ENCODE measurements at places on chromosomes 7 and 10.
A peak's percentile ranks its signal among the peaks of the same experiment; 100 is the strongest.

- no peak for DNase-seq
Observed at GRCh38 chr10:31166606-31167005, 134.9 kb upstream of the ZNF438 start.

- peak; percentile 54 for DNase-seq
Observed at GRCh38 chr7:155002411-155003091, 373 bp downstream of the PAXIP1 start.

GRCh38 chr10:86391236-86391840 is 24.7 kb upstream of the GRID1 start:
- no peak for DNase-seq

DNA sequence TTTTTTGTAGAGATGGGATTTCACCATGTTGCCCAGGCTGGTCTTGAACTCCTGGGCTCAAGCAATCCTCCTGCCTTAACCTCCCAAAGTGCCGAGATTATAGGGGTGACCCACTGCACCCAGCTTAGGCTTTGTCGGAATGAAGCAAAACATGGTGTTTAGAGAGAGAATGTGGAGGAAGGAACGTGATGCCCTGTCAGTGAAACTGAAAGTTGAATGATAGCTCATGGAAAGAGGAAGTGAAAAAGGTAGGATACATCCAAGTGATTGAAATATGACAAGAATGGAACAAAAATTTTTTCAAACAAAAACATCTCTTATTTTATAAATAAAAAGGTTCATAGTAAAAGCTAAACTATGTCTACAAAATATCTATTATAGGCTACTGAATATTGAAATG is 5.9 kb downstream of the AKAP9 start:
- no peak for DNase-seq

DNA sequence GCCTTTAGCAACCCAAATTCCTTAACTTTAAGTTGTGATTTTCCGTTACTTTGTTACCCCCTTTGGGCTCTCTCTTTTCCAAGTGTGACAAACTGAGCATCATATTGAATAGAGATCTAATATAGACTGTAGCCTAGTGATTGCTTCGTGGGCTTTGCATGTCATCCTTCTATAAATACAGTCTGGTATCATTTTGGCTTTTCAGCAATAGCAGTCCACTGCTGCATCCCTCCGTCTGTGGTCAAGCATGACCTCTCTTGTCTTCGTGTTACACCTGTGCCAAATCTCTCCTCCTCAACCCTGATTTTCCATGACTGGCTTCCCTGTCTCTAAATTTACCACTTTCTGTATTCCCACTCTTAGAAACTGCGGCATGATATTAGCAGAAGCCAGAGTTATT is 53.8 kb upstream of the AGK start:
- DNase-seq: no peak

DNA sequence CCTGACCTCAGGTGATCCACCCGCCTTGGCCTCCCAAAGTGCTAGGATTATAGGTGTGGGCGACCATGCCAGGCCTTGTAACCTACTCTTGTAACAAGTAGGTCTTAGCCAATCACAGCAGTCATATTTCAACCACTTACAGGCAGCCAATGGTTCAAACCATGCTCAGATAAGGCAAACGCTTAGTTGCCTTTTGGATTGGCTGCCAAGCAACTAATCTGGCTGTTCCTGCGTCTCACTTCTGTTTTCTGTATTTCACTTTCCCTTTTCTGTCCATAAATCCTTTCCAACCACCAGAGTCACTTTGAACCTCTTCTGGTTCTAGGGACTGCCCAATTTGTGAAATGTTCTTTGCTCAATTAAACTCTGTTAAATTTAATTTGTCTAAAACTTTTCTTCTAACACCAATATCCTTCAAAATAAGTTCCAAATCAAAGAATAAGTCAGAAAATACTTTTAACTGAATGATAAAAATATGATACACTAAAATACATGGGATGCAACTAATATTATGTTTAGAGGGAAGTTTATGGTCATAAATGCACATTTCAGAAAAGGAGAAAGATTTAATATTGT is 19.1 kb upstream of the PRF1 start:
- DNase-seq: no peak

- DNase-seq: no peak
Observed at GRCh38 chr10:113469796-113470195, 83.1 kb upstream of the HABP2 start.

DNA sequence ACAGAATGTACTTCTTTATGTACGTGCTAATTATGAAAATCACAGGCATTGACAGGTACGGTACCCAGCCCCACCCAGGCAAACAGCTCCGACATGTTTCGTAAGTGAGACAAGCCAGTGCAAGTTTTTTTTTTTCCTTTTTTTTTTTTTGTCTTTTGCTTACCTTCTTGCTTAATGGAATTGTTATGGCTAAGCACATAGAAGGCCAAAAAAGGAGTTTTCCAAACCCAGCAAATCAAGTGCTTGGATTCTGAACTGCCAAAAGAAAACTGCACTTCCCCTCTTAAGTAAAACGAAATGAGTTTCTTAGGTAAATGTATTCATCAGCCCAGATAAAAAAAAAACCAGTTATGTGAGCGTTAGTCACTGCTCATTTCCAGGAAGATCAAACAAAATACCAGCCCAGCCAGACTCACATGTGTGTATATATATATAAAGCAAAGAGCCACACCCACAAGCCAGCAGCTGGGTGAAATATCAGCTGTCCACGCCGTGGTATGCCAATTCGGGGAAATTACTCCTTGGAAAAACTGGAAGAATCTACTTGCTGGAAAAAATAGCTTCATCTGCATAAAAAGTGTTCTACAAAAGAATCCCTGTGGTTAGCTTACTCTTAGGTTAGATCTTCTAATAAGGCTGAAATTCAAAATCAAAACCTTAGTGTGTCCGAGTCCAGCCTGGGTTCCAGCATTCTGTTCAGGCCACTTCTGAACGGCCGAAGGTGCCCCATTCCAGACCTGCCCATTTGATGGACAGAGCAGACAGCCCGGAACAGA is 8.0 kb downstream of the KLF6 start:
- DNase-seq: no peak

GRCh38 chr10:119466655-119467054 is 75.9 kb downstream of the RGS10 start:
- no peak for DNase-seq

Measured in HuH-7 (cell line).